ENCODE measurements at places on chromosomes 4 and X. TPM values are rescaled to one million over a fixed set of nuclear protein-coding genes. Genes with fewer than 3 reads are reported as not detected.

- no peak for DNase-seq
These were observed 89.0 kb downstream of the KDM6A start for GRCh38 chrX:44961817-44962607.

- DNase-seq = no peak
These were observed 142.0 kb downstream of the SLC10A7 start for GRCh38 chr4:146379744-146380143.

DNA sequence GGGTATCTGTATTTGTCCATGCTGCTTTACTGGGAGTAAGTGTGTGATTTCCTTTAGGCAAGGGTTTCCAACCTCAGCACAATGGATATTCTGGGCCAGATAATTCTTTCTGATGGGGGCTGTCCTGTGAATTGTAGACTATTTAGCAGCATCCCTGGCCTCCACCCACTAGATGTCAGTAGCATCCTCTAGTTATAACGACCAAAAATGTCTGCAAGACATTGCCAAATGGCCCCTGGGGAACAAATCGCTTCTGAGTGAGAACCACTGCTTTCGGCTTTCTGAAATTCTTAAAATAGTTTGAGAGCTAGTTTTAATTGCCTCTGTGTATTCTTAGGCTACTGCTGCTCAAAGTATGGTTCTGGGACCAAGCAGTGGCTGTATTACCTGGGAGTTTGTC is 81.2 kb upstream of the GPM6B start:
- no peak for DNase-seq

GRCh38 chrX:118523920-118524319 is 28.3 kb downstream of the DOCK11 start:
- DNase-seq = no peak

DNA sequence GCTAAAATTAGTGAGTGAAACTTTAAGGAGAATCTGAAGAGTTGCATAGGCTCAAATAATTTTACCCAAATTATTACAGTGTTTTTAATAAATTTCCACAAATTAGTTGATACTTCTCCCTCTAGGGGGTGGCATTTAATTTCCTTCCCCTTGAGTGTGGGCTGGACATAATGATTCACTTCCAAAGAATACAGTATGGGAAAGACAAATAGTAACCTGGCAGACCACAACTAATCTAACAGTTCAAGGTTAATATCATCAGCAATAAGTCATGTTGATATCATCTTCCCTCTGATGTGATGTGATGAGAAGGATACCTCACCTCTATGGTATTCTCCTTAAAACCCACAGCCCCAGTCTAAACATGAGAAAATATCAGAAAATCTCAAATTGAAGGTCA is 15.5 kb downstream of the PFKFB1 start:
- no peak for DNase-seq

- DNase-seq = no peak
These were observed 2.9 kb downstream of the GPRASP3 start for GRCh38 chrX:102723456-102723855.

DNA sequence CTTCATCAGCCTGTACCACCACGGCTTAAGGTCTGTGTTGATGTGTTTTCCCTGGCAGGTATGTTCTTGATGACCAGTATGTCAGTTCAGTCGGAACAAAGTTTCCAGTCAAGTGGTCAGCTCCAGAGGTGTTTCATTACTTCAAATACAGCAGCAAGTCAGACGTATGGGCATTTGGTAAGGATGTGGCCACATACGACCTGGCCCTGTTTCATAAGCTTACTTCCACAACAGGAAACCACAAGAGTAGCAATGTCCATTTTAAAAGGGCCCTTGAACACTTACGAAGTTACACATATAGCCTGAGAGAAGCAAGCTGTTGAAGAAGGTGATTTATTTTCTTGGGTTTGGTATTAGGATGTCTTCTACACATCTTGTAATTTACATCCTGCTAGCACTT is 46.1 kb downstream of the BMX start:
- no peak for DNase-seq

DNA sequence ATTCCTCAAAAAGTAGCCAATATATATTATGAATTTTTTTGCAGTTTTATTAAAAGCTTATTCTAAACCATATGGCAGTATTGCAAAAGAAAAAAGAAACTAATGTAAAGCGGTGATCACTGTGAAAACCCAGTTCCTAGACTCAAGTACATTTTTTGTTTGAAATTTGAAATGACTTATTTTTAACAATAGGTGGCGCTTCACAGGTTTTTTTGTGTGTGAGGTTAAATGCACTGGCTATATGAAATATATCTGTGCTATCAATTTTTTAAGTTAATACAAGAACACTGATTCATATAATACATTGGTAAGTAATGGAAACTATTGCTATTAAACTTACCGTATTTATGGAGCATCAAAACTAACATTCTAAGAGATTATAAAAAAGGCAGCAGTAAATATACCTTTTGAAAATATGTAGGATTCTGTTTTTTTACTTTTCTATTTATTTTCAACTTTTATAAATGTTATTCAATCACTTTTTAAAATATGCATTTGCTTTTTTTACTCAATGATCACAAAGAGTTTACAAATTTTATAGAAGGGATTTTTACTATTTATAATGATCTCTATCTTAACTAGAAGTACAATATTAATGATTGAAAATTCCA is 5.6 kb upstream of the SPRY1 start:
- no peak for DNase-seq

- DNase-seq = no peak
These were observed 57.2 kb downstream of the YIPF6 start for GRCh38 chrX:68556036-68556435.

- no peak for DNase-seq
These were observed 6.7 kb downstream of the TEC start for GRCh38 chr4:48262926-48263325.

DNA sequence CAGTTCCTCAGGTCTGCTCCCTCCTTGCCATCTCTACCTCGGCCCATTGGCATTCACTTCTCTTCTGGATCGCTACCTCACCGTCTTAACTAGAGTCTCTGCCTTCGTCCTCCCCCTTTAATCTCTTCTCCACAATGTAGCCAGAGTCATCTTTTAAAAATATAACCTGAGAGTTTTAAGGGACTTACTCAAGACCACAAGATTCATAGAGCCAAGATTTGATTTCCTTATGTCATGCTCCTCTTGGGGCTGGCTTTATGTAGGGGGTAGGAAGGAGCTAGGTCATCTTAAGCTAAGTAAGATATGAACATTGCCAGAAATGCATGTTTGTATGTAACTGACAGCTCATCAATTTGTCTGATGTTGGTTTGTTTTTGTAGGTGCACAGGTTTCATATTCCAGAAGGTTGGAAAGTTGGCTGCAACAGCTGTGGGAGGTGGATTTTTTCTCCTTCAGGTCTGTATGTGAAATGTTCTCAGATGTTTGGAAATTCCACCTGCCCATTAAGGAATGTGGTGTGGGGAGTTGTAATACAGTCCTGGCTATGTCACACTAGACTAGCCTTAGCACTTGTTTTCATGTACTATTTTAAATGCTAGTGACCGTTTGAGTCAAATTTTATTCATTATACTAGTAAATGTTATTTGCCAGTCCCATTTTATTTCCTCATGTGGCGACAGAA is 19.6 kb downstream of the FUNDC2 start:
- DNase-seq = no peak

DNA sequence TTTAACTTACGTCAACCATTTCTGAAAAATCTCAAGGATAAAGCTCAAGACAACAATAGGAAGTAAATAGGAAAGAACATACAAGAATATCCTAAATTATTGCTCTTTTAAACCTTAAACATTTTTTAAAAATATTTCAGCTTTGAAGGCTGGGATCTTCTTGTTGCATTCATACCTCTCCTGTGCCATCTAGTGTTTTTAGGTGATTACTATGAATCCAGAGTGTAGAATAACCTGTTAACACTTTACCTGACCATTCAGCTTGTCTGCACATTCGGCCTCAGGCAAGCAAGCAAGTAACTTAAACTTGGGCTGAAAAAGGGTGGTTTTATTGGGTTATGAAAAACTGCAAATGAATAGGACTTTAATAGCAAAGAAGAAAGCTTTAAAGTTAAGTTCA is 507.8 kb upstream of the INTU start:
- no peak for DNase-seq

- DNase-seq = no peak
These were observed 178.7 kb downstream of the FRAS1 start for GRCh38 chr4:78235800-78236199.

Gene ADGRG2
- total RNA-seq = 0.82 TPM

Gene PACRGL
- 49.4 TPM for total RNA-seq

Gene DBET
- not detected for total RNA-seq

Gene CT47B1
- not detected for total RNA-seq
